ENCODE measurements at places on chromosomes 7 and 10.

DNA sequence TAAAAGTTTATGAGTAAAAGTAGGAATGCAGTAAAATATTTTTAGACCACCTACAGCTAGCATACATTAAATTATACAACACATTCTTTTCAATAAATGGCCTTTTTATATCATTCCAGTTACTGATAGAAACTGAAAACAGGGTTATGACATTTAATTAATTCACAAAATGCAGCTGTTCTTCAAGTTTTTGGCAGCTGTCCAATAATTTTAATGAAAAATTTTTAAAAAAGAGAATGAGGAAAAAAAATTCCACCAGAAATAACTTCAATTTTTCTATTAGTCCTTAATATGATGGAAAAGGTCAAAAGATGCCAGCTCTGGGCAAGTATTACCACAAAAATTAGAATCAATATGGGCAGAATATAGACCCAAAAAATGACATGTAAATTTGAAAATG lies 11.9 kb upstream of the LRRC72 start:
- DNase-seq, result no peak

DNA sequence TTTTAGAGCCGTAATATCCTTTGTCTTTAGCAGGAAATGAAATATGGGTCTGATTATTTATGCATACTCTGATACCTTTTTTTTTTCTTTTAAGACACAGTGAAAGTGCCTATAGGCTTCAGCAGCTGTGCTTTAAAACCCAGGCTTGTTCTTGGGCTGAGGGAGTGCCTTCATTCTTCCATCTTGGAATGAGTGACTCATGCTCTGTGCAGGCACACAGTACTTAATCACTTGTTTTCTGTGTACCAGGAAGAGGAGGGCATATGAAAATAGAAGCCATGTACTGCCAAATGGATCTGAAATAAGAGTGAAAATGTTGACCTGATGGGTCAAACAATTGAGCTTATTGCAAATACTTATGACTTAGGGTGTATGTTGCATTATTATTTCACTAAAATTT lies 12.0 kb downstream of the INPP5F start:
- no peak for DNase-seq

- no peak for DNase-seq
Observed at GRCh38 chr7:44750921-44751571, 2.4 kb downstream of the ZMIZ2 start.

DNA sequence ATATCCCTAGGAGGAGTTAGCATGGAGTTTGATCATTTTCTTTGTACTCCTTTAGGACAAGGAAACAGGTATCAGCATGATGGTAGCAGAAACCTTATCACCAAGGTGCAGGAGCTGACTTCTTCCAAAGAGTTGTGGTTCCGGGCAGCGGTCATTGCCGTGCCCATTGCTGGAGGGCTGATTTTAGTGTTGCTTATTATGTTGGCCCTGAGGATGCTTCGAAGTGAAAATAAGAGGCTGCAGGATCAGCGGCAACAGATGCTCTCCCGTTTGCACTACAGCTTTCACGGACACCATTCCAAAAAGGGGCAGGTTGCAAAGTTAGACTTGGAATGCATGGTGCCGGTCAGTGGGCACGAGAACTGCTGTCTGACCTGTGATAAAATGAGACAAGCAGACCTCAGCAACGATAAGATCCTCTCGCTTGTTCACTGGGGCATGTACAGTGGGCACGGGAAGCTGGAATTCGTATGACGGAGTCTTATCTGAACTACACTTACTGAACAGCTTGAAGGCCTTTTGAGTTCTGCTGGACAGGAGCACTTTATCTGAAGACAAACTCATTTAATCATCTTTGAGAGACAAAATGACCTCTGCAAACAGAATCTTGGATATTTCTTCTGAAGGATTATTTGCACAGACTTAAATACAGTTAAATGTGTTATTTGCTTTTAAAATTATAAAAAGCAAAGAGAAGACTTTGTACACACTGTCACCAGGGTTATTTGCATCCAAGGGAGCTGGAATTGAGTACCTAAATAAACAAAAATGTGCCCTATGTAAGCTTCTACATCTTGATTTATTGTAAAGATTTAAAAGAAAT lies 4.8 kb downstream of the BAMBI start:
- no peak for DNase-seq

DNA sequence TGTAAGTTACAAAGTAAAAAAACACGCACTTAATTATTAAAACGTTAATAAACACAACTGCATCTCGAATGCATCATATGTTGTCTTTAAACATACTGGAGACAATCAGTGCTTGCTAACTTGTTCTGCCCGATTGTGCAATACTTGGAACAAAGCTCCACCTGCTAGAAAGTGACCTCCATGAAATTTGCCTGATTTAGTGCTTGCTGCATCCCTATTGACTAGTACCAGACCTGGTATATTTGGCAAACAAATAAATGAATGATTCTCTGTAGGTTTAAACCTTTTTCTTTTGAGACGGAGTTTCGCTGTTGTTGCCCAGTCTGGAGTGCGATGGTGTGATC lies 6.2 kb downstream of the BZW2 start:
- DNase-seq, result no peak

GRCh38 chr7:137835486-137836112 lies 11.2 kb downstream of the DGKI start:
- no peak for DNase-seq

DNA sequence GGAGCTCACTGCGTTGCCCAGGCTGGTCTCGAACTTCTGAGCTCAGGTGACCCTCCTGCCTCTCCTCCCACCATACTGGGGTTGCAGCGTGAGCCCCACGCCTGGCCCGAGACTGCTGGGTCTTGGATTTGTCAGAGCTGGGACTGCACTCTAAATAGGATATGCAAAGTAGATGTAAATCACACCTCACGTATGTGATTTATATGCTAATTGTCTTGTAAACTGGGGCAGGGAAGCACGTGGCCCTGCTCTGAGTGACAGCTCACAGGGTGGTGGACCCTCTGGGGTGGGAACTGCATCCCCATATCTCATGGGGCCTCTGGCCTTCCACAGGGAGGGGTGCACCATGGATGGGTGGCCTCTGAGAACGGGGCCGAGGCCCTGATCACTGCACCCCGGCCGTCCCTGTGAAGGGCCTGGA lies 34.1 kb downstream of the GET4 start:
- no peak for DNase-seq

DNA sequence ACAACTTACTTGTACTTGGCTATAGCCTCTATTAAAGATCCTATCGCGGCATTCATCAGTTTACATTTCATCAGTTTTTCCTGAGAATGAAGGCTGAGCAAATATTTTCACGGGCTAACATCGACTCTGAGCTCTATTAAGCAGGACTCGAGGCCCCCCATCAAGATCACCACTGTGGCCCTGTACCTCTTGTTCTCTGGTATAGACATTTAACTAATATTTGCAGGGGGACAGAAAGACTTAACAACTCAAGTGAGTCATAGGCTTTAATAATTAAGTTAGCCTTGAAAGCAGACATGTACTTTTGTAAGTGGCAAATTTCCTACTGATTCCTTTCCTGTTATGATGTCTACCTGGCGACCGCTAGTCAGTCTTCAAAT lies 45.4 kb downstream of the DOCK4 start:
- DNase-seq, result no peak

All from globus pallidus (tissue), 1 donor.